ENCODE measurements at places on chromosomes 1 and 21.

GRCh38 chr1:20233394-20233793, 47.1 kb upstream of the PLA2G2C start:
- peak; percentile 19 for DNase-seq

DNA sequence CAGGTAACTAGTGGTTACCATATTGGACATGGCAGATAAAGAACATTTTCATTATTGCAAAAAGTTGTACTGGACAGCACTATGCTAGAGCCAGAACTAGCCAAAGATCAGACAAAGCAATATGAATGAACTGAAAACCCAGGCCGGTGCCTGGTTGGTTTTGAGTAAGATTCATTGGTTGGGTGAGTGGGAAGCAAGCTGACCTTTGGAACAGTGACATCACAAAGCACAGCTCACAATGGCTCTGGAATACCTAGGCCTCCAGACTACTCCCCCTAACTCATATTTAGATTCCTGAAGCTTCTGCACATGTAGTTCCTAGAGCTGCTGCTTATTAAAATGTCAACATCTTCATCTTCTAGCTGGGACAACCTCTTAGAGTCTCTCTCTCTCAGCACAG, at the start of gene TMCO2:
Gene TMCO2, plus strand, starts transcription at position 283 of the 400 bp plus-strand sequence. Its CDS starts 57 bp downstream, at position 340.
- no peak for DNase-seq

GRCh38 chr1:109790735-109791494, 27.2 kb upstream of the EPS8L3 start:
- DNase-seq: peak; percentile 85

DNA sequence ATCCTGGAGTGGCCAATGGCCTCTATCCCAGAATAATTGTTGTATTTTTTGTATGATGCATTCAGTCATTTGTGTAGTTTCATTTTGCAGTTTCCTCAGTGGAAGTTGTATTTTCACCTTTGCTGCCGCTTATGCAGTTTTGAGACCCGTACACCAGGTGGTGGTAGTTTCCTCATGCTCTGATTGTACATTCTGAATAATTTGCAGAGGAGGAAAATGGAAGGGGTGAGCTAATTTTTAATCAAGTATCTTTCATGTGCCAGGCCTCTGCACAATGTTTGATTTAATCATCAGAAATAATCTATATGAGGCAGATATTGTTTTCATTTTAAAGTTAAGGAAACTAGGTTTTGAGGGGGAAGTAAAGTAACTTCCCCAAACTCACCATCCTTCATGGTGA, 29.5 kb downstream of the HLX start:
- peak; percentile 51 for DNase-seq

GRCh38 chr1:38452246-38452645, 405.7 kb upstream of the POU3F1 start:
- DNase-seq: no peak

DNA sequence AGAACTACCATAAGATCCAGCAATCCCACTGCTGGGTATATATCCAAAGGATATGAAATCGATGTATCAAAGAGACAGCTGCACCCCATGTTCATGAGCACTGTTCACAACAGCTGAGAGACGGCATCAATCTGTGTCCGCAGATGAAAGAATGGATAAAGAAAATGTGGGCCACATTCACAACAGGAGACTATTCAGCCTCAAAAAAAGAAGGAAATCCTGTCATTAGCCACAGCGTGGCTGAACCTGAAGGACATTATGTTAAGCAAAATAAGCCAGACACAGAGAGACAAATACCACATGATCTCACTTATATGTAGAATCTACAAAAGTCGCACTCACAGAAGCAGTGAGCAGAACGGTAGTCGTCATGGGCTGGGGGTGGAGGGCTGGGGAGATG, 99.2 kb upstream of the IFFO2 start:
- no peak for DNase-seq

GRCh38 chr1:40860706-40861223, 1.4 kb downstream of the CITED4 start:
- DNase-seq: no peak

GRCh38 chr1:246768403-246769020, 44.3 kb downstream of the SCCPDH start:
- no peak for DNase-seq

- DNase-seq: peak; percentile 63
These were observed 17.9 kb downstream of the CAPZA1 start for GRCh38 chr1:112637254-112638109.

GRCh38 chr1:119766374-119766794, 2.3 kb downstream of the HMGCS2 start:
- no peak for DNase-seq

GRCh38 chr1:234927971-234928640, 200.5 kb downstream of the TOMM20 start:
- peak; percentile 41 for DNase-seq

DNA sequence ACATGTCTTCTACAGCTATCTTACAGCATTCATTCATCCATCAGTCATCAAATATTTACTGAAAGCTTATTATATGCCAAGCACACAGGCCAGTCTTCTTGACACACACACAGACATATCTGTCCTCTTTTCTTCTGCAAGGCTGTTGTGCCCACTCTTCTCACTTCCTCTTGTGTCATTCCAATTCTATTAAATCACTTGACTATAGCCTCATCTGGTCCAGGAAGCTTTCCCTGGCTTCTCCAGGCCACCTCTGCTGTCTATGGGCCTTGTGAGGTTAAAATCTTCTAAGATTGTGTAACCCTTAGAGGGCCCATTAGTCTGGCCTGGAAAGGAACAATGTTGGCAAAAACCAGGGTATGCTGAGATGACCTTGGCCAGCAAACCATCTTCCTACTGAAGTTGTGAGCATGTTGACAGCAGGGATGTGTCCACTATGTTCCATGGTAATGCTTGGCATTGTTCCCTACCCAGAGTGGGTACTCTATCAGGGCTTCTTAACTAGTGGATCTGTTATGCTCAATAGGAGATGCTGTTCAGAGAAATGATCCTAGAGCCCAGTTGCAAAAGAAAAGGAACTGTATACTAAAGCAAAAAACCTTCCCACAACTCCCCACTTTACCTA, 5.3 kb downstream of the TRAF3IP3 start:
- no peak for DNase-seq

DNA sequence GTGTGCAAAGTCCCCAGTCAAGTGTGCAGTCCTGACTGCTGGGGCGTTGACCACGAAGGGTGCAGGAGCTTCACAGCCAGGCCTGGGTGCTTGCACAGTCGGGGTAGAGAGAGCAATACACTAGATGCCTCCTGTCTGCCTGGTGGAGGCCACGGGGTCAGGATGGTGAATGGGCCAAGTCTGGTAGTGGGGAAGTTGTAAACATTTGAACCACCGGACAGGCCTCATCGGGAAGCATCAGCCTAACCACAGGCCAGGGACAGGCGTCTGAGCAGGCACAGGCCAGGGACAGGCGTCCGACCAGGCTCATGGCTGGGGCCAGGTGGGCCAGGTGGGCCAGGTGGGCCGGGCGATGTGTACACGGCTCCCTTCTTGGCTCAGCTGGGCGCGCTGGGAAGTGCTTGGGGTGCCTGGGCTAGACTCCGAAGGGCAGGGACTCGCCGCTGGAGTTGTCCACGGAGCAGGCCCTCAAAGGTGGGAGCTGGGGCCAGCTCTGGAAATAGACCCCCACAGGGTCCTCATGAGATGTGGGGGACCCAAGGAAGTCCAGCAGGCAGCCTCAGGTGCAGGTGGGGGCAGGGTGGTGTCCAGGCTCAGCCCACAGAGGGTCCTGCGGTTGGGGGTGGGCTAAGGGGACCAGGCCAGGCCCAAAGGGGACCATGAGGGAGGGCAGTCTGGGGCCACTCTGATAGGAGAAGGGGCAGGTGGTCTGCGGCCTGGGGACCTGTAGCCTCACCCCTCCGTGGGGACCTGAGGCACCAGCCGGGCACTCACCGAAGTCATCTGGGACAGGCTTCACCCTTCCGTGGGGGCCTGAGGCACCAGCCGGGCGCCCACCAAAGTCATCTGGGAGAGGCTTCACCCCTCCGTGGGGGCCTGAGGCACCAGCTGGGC, 15.0 kb downstream of the COL6A1 start:
- no peak for DNase-seq
